ENCODE measurements at places on chromosomes 12 and 14. TPM values are rescaled to one million over a fixed set of nuclear protein-coding genes. Genes with fewer than 3 reads are reported as not detected.

Gene PROX2
- total RNA-seq, result not detected

DNA sequence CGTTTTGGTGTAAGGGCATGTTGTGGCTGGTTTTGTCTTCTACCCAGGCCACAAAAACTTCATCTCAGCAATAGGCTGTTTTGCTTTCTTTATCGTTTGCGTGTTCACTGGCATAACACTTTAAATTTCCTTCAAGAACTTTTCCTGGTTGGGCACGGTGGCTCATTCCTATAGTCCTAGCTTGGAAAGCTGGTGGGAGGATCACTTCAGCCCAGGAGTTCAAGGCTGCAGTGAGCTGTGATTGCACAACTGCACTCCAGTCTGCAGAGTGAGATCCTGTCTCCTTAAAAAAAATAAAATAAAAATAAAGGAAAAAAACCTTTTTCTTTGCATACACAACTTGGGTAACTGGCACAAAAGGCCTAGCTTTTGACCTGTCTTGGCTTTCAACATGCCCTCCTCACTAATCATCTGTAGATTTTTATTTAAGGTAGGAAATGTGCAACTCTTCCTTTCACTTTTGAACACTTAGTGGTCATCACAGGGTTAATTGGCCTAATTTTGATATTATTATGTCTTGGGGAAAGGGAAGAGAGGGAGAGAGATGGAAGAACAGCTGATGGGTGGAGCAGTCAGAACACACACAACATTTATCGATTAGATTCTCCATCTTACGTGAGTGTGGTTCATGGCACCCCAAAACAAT, 78.9 kb upstream of the PSMA6 start:
- H3K4me1 ChIP-seq, result no peaks in the 10 kb centered on the region
- H3K4me3 ChIP-seq, result no peak overlapping the region
- H3K27ac ChIP-seq, result no peak overlapping the region
- peaks cover 4% of the 10 kb centered on the region for H3K36me3 ChIP-seq

DNA sequence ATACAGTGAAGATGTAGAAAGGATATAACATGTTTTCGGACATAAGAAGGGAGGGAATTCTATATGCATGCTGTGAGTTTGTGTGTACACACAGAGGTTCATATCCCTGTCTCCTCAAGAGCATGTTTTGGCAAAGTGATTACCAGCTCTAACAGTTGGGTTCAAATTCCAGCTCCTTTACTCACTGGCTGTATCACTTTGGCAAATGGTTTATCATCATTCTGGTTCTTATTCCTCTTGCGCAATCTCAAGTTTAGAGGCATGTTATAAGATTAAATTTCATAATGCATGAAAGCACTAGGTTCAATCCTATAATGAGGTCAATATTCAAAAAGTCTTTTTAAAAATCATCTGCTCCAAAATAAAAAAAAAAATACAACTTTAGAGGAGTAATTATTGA, 107.7 kb upstream of the LRFN5 start:
- no peak overlapping the region for H3K4me3 ChIP-seq
- H3K27ac ChIP-seq, result no peak overlapping the region
- no peaks in the 10 kb centered on the region for H3K36me3 ChIP-seq
- H3K4me1 ChIP-seq, result no peaks in the 10 kb centered on the region
- no peaks in the 10 kb centered on the region for H3K27me3 ChIP-seq

- H3K27ac ChIP-seq, result no peak overlapping the region
- H3K4me1 ChIP-seq, result no peaks in the 10 kb centered on the region
- no peaks in the 10 kb centered on the region for H3K36me3 ChIP-seq
- no peak overlapping the region for H3K4me3 ChIP-seq
- no peaks in the 10 kb centered on the region for H3K27me3 ChIP-seq
Measured at GRCh38 chr12:64124511-64125197, 97.4 kb downstream of the KICS2 start.

DNA sequence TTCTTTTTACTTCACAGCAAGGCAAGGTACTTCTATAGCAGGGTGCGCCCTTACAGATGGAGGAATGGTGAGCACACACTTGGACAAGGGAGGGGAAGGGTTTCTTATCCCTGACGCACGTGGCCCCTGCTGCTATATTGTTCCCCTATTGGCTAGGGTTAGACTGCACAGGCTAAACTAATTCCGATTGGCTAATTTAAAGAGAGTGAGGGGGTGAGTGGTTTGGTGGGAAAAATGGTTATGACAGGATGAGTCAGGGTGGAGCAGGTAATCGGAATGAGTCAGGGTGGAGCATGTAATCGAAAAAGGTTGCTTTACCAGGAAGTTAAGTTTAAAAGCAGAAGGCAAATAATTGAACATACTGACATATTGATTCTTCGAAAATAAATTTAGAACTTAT, 23.7 kb upstream of the RAB21 start:
- H3K27ac ChIP-seq, result no peak overlapping the region
- H3K4me3 ChIP-seq, result no peak overlapping the region
- H3K4me1 ChIP-seq, result no peaks in the 10 kb centered on the region
- H3K27me3 ChIP-seq, result no peaks in the 10 kb centered on the region

DNA sequence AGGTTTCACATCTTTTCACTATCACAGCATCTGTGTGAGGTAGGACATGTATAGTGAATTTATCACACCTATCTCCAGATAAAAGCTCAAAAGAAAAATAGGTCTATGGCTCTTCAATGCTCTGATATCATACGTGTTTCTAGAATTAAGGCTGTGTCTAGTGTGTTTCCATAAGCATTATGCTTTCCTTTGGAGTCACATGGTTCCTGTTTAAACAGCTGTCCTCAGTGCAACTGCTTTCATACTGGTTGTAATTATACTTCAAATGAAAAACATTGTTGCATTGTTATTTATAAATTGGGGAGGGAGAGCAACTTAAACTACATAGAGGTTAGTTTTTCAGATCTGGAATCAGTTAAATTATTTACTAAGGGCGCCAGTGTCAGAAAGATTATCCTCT, 151.6 kb downstream of the SYT1 start:
- H3K4me1 ChIP-seq, result no peaks in the 10 kb centered on the region
- DNase-seq, result no peak
- no peaks in the 10 kb centered on the region for H3K27me3 ChIP-seq
- H3K27ac ChIP-seq, result no peak overlapping the region
- no peaks in the 10 kb centered on the region for H3K36me3 ChIP-seq

DNA sequence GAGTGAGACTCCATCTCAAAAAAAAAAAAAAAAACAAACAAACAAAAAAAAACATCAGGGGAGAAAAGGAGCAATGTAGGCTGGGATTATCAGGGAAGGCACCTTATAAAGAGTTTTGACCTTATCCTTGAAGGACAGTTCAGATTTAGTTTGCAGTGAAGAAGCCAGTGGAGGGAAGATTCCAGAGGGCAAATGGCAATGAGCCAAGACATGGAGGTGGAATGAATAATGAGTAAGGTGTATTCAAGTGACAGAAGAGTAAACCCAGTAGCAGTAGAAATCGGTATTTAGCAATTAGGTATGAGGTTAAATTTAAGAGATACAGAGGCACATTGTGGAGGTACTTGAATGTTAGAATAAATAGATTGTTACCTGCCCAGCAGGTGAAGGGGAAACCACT, 2.2 kb upstream of the DUSP16 start:
- no peak overlapping the region for H3K4me3 ChIP-seq
- no peaks in the 10 kb centered on the region for H3K4me1 ChIP-seq
- DNase-seq, result no peak
- H3K27ac ChIP-seq, result no peak overlapping the region
- H3K27me3 ChIP-seq, result no peaks in the 10 kb centered on the region

Data from endodermal cell (in vitro differentiated cells).